ENCODE measurements at places on chromosomes 1 and 21.

- no peak for DNase-seq
Observed at GRCh38 chr1:100309863-100310262, 42.4 kb upstream of the CDC14A start.

GRCh38 chr1:19209439-19209989, 552 bp downstream of the UBR4 start:
- peak; percentile 68 for DNase-seq

GRCh38 chr1:214012418-214012817, 24.6 kb downstream of the PROX1 start:
- no peak for DNase-seq

DNA sequence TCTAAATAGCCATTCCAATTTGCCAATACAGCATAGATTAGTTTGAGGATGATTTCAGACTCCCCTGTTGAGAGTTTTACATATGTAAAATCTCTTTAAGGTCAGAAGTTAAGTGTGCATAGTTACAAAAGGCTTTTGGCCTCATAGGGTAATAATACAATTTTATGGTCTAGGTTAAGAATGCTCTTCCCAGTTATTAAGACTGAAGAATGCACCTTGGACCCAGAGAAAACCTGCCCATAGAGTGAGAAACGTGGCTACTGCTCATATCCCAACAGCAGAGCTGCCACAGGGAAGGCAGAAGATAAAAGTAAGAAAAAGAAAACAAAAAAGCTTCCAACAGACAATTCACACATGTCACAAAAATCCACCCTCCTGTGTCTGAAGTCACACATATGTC, 255.9 kb downstream of the LMO4 start:
- DNase-seq: no peak

GRCh38 chr1:151518431-151518830, 7.2 kb downstream of the CGN start:
- no peak for DNase-seq

DNA sequence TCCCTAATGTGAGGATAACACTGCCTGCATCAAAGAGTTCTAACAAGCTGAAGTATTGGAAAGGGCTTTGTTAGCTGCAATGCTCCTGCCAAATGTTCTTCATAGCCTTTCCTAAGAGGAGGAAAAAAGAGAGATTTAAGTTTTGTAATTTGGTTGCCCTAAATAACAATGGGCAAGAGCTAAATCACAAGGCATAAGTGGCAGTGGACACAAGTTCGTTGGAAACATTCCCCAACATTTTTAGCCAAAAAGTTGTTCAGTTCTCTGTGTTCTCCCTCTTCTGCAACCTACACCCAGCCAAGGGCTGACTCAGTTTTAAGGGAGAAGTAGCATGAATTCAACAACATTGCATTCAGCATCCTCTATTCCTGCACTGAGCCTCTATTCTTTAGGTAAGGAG, 2.6 kb upstream of the UQCRHL start:
- DNase-seq: no peak

DNA sequence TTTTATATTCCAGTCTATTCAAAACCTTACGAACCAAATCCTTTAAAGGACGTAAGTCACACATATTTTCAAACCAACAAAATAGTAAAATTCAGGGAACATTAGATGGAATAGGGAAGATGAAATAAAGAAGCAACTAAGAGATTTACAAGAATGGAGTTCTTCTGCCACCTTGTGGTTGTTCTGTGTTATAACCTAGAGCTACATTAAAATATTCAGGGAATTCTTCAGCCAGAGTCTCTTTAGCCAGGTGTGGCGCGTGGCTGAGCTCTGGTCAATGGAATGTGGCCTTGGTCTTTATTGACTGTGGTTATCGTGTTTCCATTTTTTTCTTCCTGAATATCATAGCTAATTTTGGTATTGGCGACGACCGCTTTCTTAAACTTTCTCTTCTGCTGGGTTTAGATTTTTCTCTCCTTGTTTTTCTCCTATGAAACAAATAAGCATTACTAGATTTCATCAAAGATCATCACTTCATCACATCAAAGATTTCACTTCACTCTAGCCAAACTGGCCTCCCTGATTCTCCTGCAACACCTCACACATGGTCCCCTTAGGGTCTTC, 221.3 kb downstream of the MRPL39 start:
- DNase-seq: no peak

- DNase-seq: no peak
Observed at GRCh38 chr1:28450561-28450960, 55.3 kb upstream of the RCC1 start.

- no peak for DNase-seq
Observed at GRCh38 chr1:220330265-220330664, 58.0 kb upstream of the RAB3GAP2 start.

DNA sequence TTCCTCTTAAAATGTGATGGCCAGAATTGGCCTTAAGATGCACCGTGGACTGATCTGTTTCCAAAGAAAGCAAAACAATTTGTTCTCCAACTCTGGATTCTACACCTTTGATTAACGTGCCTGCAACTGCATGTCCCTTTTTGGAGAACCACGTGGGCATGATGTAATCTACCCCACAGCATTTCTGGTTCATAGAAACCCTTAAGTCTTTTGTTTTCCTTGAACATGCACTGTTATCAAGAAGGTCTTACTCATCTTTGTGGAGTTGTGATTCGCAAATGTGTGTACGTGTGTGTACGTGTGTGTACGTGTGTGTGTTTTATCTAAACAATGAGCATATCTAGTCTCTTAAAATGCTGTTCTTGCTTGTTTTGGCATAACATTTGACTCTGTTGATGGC, 57.8 kb downstream of the LPAR3 start:
- DNase-seq: no peak

GRCh38 chr1:55257958-55258357, 42.8 kb upstream of the USP24 start:
- DNase-seq: no peak

GRCh38 chr1:212106286-212106792, 70.8 kb downstream of the DTL start:
- no peak for DNase-seq

DNA sequence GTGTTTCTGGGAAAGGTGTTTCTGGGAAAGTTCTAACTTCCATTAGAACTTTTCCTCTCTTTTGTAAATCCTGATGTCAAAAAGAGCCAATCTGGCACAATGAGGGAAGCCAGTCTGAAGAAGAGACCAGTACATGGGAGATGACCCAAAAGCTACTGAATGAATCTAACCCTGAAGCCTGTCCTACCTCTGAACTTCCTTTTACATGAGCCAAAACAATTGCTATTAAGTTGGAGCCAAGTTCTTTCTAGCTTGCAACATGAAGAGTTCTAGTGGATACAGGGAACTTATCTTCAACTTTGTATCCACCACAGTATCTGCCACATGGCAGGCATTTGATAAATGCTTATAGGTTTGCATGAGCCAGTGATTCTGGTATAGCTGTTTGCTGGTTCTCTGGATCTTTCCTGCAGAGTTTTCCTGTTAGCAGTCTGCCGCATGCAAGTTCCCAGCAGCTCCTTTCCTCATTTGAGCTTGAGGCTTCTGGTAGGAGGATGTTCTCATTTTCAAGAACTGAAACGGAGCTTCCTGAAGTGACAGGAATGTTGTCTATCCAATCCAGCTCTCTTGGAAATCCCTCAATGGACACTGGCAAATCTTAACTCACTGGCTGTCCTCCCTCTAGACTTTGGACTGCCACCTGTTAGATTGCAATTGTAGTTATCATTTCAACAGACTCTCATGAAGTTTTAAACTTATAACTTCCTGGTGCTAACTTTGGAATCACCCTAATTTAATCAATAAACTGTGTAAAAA, 73.1 kb upstream of the LPGAT1 start:
- no peak for DNase-seq

DNA sequence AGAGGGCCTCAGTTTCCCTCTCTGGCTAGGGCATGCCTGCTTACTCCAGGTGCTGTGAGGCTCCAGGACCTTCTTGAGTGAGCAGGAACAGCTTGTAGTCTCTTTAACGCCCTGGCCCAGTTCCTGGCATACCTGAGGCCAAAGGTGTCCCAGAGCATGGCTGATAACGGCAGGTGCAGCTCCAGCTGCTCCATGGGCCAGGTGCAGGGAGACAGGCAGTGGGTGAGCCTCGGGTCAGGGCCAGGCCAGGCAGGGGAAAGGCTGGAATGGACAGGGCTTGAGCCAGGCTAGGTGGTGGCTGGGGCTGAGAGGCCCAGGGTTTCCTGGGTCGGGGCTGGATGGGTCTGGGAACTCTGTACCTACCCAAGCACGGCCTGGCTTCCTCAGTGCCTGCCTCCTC, 18.3 kb downstream of the EDN2 start:
- DNase-seq: no peak

- DNase-seq: no peak
Observed at GRCh38 chr1:219529116-219529515, 83.8 kb downstream of the ZC3H11B start.

GRCh38 chr1:77313491-77313890, 31.7 kb downstream of the AK5 start:
- DNase-seq: peak; percentile 16

DNA sequence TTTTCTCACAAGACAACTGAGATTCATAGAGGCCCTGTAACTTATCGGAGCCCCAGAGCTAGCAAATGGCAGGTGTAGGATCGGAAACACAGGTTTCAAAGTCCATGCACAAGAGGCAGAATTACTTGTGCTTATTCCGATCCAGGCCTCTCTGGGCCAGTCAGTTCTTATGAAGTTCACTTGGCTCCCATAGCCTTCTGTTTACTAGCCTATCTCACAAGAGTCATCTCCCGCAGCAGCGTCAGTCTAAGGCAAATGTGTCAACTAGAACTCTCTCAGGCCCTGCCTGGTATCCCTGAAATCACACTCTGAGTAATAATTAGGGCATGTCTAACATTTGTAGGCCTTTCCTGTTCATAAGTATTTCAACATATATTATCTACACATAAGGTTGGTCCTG, 43.3 kb downstream of the PHC2 start:
- DNase-seq: no peak

GRCh38 chr1:175481126-175482070, 262.0 kb downstream of the TNR start:
- no peak for DNase-seq

DNA sequence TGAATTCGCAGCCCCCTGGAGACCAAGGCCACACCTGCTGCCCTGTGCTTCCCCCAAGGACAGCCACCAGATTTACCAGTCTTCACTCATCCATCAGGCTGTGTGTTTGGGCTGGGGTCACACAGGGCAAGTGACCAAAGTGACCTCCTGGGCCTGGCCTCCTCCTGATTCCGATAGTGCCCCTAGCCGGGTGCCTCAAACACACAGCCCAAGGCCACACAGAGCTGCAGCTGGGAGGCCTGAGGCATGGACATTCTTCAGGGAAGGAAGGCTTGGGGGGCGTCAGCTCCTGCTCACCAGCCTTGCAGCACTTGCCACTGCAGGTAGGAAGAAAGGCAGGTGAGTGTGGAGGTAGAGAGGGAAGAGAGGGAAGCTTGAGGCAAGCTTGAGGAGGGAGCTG, 181.3 kb downstream of the RUNX1 start:
- no peak for DNase-seq

GRCh38 chr1:179558078-179558477, 17.7 kb downstream of the NPHS2 start:
- DNase-seq: no peak

DNA sequence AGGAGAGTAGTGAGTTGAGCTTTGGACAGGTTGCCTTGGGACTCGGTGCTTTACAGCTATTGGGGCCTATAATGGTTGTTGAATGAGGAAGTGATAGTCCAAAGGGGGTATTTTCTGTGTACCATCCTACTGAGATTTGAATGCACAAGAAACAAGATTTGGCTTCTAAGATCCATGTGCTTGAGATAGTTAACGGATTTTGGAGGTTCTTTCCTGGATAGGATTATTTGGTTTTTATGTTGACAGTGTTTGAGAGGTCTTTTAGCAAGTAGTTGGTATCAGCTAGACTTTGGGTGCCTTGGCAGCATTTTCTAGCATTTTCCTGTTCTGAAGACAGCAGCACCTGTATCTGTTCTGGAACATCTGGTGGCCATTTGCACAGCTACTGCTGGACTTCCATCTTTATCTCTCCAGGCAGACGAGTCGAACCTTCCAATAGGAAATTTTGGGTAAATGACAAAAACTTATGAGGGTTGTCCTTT, 3.6 kb upstream of the SCAF4 start:
- no peak for DNase-seq

DNA sequence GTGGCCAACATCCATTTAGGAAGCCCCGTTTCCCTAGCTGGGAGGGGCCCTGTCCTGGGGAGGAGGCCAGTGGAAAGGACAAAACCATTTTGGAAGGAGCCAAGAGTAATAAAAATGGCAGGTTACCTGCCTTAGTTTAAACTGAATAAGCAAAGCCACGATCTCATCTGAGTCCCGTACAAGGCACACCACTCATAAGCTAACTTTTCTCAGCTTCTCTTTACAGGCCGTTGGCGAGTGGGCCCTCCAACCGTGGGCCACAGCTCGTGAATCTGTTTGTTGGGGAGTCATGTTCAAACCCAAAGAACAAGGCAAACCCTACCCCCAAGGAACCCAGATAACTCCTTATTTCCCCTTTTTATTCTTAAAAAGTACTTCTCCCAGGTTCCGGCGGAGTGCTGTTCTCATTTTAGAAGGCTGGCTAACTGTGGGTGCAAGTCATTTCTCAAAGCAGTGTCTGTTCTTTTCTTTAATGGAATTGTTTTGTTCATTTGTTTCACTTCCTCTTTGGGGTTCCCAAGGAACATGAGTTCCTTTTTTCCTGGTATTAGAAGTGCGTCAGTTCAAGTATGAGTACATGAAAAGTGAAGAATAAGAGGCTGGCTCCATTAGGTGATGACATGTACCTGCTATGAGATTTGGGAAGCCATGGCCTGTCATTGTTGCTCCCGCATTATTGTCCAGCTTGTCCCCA, 89.0 kb downstream of the PSMG1 start:
- no peak for DNase-seq

GRCh38 chr1:3162322-3162882, 93.4 kb downstream of the PRDM16 start:
- DNase-seq: no peak

- DNase-seq: no peak
Observed at GRCh38 chr1:211704543-211704942, 29.1 kb upstream of the NEK2 start.

DNA sequence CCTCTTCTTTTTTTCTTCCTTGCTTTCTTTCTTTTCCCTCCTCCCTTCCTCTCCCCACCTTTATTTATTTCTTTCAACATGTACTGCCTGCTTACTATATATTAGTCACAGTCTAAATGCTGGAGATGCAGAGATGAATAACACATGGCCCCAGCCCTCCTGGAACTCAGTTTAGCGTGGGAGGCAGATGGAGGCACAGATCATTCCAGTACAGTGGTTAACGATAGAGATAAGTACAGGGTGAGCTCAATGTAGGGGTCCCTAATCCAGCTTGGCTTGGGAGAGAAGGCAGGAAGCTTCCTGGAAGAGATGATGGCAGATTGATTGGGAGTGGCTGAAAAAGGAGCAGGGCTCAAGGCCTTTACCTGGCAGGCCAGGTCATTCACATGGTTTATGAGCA, 55.6 kb upstream of the PPP2R5A start:
- DNase-seq: no peak

GRCh38 chr21:34526618-34527290, 14.7 kb upstream of the KCNE1 start:
- DNase-seq: peak; percentile 27

GRCh38 chr1:245652660-245653427, 498.1 kb downstream of the KIF26B start:
- DNase-seq: no peak

GRCh38 chr1:64663668-64664067, 81.2 kb upstream of the RAVER2 start:
- DNase-seq: peak; percentile 5

GRCh38 chr21:28641731-28642130, 350.9 kb downstream of the LTN1 start:
- DNase-seq: no peak

- no peak for DNase-seq
Observed at GRCh38 chr1:234600418-234601281, 9.3 kb downstream of the IRF2BP2 start.

Data from stimulated activated CD4-positive, alpha-beta T cell treated with anti-CD3 and anti-CD28 coated beads, Interleukin-4, amount 100 ng/mL, for 1 hour (primary cell).